ENCODE measurements at places on chromosomes 16 and 17.

GRCh38 chr17:28384281-28385036, 13.0 kb downstream of the SARM1 start:
- no peak for DNase-seq

DNA sequence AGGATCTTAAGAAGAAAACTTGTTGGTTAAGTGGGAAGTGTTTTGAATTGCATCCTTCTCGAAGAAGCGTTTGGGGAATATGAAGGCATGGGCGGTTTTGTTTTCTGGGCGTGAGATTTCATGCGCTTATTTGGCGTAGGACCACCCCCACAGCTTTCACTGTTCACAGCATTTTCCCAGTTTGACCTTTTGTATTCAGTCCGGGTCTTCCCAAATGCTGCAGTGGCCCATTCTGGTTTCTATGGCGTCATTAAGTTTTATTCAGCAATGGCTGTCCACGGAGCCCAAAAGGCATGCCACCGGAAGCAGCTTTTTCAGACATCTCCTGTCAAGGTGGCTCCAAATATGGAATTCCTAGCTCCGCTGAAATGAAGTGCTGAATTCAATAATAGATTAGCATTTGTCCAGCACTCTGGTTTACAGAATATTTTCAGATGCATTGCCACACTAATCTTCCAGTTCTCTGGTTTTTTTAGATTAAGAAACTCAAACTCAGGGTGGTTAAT, 90.6 kb upstream of the FBXO47 start:
- no peak for DNase-seq

- no peak for DNase-seq
These were observed 64.7 kb downstream of the SNX20 start for GRCh38 chr16:50616386-50616785.

GRCh38 chr17:7684851-7685532, 2.3 kb downstream of the TP53 start:
- no peak for DNase-seq

DNA sequence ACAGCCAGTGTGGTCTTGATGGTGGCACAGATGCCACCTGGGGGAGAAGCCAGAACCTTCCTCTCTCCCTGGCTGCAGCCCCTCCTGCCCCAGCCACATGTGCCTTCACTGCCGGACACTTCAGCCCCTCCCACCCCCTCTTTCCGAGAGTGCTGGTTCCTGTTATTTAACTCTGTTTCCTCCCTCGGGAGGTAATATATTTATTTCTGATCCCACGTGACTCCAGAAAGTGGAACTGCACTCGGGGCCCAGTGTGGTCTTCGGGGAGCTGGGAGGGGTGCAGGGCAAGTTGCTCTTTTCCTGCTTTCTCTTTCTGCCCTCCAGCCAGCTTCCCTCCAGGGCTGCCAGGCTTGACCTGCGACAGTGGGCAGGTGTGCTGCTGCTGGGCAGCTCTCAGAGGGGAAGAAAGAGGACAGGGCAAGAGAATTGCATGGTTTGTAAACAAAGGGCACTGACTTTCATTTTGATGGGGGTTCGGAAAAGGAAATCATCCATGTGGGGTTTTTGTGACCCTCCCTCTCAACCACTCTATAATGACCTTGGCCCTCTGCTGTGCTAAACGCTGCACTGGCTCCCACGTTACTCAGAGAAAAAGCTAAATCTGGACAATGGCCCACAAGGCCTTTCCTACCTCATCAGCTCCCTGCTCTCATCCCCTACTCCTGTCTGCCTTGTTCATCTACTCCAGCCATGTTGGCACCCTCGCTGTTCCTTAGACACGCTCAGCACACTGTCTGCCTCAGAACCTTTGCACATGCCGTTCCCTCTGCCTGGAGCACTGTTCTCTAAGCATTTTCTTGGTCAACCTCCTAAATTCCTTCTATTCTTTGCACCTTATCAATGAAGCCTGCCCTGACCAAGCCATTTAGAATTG, 8.2 kb upstream of the CIITA start:
- peak; percentile 69 for DNase-seq

- DNase-seq, result no peak
These were observed 26.9 kb upstream of the PHAF1 start for GRCh38 chr16:67082891-67083290.
